GM23338 (cell line): ENCODE measurements at places on chromosomes 12 and 14. TPM values are rescaled to one million over a fixed set of nuclear protein-coding genes. Genes with fewer than 3 reads are reported as not detected.

Gene ABHD4
- 38.8 and 40.0 TPM in 2 replicates for total RNA-seq

DNA sequence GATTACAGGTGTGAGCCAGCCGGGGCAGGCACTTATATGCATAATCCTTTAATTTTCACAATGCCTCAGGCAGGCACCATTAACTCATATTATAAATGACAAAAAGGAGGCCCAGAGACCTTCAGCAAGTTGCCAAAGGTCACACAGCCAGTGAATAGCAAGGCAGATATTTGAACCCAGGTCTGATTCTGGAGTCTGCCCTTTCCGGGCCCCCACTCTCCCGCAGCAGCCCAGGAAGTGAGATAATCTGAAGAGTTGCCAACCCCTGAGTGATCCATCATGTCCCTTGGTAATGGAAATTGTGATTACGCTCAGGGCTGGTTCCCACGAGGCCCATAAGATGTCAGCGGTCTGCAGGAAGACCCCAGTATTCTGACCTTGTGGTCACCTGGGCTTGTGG lies 95.3 kb upstream of the MED13L start:
- no peak overlapping the region for H3K27ac ChIP-seq
- no peak for DNase-seq
- no peaks in the 10 kb centered on the region for H3K36me3 ChIP-seq
- peaks cover 7% of the 10 kb centered on the region; the same call in 1 of the 2 replicates for H3K4me1 ChIP-seq
- no peaks in the 10 kb centered on the region for H3K27me3 ChIP-seq

DNA sequence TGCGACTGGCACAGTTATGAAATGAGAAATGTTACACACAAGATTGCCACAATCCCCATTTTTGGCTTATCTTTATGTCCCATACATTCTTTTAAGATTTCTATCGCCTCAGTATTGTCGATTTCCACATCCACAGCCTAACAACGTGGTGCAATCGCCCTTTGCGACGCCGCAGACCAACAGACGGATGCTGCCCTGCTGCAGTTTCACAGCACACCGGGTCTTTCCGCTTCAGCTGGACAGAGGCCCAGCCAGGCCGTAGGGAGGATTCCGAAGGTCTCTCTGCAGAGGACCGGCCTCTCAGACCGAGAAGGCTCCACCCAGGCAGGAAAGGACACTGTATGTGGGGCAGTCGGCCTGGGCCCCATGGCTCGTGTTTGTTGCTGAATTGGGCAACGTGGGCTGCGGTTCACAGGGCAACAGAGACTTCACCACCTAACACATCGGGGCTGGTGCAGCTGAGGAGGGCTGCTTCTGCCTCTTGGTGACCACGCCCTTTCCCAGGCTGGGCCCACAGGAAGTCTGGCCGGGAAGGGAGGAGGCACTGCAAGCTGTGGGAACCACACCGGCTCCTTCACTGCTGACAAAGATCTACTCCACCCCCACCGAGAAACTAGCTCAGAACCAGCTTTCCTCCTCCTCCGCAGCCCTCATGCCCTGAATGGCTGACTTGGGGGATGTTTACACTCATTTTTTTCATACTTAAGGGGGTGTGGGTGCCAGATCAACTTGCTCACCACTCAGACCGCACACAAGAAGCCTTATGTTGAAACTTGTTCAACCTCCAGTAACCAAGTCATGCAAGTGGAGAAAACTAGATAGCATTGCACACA lies 32.9 kb upstream of the MDM1 start:
- H3K4me1 ChIP-seq = peaks cover 16% of the 10 kb centered on the region
- peak overlapping the region; percentile 55 for H3K27ac ChIP-seq
- no peaks in the 10 kb centered on the region for H3K36me3 ChIP-seq
- H3K27me3 ChIP-seq = no peaks in the 10 kb centered on the region
- peak; percentile 91 for DNase-seq

GRCh38 chr14:64807551-64807950 lies 72.2 kb downstream of the SPTB start:
- no peaks in the 10 kb centered on the region; the same call in 1 of the 2 replicates for H3K4me1 ChIP-seq
- H3K27me3 ChIP-seq = no peaks in the 10 kb centered on the region
- no peaks in the 10 kb centered on the region for H3K36me3 ChIP-seq
- no peak overlapping the region for H3K4me3 ChIP-seq
- no peak overlapping the region for H3K27ac ChIP-seq

Gene PAH
- total RNA-seq = 1.6 and 4.8 TPM in 2 replicates

- peak overlapping the region; percentile 71; the same call in 1 of the 2 replicates for H3K27ac ChIP-seq
- no peaks in the 10 kb centered on the region for H3K27me3 ChIP-seq
- DNase-seq = no peak
- H3K36me3 ChIP-seq = no peaks in the 10 kb centered on the region
- peaks cover 13% of the 10 kb centered on the region; the same call in 1 of the 2 replicates for H3K4me1 ChIP-seq
These were observed 99.2 kb downstream of the DIP2B start for GRCh38 chr12:50603817-50604639.

Gene RIC8B
- total RNA-seq = 24.0 and 25.5 TPM in 2 replicates

DNA sequence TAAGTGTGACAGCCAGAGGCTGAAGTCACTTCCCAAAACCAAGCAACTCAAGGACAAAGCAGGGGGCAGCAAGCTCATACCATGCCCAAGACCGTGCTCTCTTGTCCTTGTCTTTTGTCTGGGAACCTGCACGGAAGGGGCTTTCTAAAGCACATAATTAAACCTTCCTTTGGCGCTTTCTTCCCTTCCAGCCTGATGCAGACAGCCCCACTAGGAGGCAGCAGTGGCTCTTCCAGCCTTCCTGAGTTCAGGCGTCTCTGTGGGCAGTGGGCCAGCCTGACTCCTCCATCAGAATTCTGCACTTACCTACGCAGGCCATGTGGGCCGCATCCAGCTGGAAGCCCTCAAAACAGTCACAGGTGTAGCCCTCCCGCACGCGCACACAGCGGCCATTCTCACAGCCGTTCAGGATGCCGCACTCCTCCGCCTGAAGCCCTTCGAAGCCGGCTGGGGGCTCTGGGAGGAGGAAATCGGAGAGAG lies 7.6 kb downstream of the ISCA2 start:
- peak; percentile 93 for DNase-seq
- H3K36me3 ChIP-seq = no peaks in the 10 kb centered on the region
- H3K27me3 ChIP-seq = no peaks in the 10 kb centered on the region
- peak overlapping the region; percentile 85 for H3K27ac ChIP-seq

GRCh38 chr14:53793790-53794505 lies 162.7 kb downstream of the BMP4 start:
- H3K4me1 ChIP-seq = 0 out of 2 replicates have a peak, but pooled peaks cover 5% of the 10 kb centered on the region
- H3K36me3 ChIP-seq = no peaks in the 10 kb centered on the region
- H3K27me3 ChIP-seq = no peaks in the 10 kb centered on the region
- no peak for DNase-seq

DNA sequence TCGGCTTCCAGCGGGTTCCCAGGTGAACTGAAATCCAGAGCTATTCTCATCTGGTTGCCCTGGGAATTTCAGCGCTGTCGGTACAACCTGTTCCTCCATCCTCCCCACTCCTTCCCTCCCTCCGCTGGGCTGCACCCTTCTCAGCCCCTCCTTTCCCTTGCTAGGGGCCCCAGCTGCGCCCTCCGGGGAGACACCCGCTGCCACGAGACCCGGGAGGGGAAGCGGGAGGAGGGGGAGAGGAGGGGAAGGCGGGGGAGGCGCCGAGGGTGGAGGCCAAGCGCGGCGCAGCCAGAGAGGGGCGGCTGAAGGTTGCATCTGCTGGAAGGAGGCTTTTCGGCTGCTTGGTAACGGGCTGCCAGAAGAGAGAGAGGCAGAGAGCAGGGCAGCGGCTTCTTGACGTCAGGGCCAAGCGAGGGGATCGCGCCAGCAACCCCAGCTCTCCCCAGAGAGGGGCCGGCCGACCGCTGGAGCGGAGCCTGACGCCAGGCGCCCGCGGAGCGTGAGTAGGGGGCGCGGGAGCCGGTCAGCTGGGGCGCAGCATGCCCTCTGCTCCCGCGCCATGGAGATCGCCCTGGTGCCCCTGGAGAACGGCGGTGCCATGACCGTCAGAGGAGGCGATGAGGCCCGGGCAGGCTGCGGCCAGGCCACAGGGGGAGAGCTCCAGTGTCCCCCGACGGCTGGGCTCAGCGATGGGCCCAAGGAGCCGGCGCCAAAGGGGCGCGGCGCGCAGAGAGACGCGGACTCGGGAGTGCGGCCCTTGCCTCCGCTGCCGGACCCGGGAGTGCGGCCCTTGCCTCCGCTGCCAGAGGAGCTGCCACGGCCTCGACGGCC lies at the start of gene KCNA5:
TSS of gene KCNA5 (plus strand) at position 291 of the 831 bp plus-strand sequence. CDS start at position 560, 269 bp downstream.
- DNase-seq = peak; percentile 74
- peaks cover 73% of the 10 kb centered on the region for H3K27me3 ChIP-seq
- no peak within 1 kb of the TSS for H3K27ac ChIP-seq
- peaks cover 6% of the 10 kb centered on the region for H3K4me1 ChIP-seq
- H3K36me3 ChIP-seq = no peaks in the 10 kb centered on the region

DNA sequence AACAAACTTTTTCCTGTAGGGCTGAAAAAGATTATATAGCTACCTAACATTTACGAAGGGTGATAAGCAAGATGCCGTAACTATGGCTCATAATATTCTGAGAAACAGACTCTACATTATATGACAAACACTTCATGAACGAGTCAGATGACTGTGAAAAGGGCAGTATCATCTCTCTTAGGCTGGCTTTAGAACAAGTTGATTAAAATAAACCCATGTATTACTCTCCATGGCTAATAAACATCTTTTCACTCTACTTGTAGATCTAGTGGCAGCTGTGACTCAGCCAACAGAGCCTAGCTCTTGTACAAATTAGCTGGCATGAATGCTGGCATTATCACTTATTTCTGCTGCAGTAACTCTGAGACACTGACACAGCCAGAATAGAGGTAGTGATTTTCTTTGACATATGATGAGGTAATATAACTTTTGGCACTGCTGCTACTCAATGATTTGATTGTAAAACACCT lies 47.1 kb downstream of the SLC2A13 start:
- H3K27me3 ChIP-seq = no peaks in the 10 kb centered on the region
- H3K4me1 ChIP-seq = no peaks in the 10 kb centered on the region
- H3K36me3 ChIP-seq = no peaks in the 10 kb centered on the region
- no peak overlapping the region for H3K4me3 ChIP-seq
- no peak for DNase-seq
- no peak overlapping the region for H3K27ac ChIP-seq

- no peak for DNase-seq
- peaks cover 14% of the 10 kb centered on the region for H3K4me1 ChIP-seq
- H3K27me3 ChIP-seq = no peaks in the 10 kb centered on the region
- no peak overlapping the region for H3K4me3 ChIP-seq
These were observed 474.3 kb downstream of the ATP23 start for GRCh38 chr12:58415716-58416115.

Gene ARG2
- 67.2 and 69.4 TPM in 2 replicates for total RNA-seq

GRCh38 chr12:89346741-89347324 lies 5.5 kb downstream of the DUSP6 start:
- peaks cover 20% of the 10 kb centered on the region for H3K36me3 ChIP-seq
- H3K4me3 ChIP-seq = peak overlapping the region; percentile 59
- H3K27me3 ChIP-seq = peaks cover 22% of the 10 kb centered on the region
- peak overlapping the region; percentile 43 for H3K27ac ChIP-seq
- peaks cover 67% of the 10 kb centered on the region for H3K4me1 ChIP-seq
- peak; percentile 68 for DNase-seq

DNA sequence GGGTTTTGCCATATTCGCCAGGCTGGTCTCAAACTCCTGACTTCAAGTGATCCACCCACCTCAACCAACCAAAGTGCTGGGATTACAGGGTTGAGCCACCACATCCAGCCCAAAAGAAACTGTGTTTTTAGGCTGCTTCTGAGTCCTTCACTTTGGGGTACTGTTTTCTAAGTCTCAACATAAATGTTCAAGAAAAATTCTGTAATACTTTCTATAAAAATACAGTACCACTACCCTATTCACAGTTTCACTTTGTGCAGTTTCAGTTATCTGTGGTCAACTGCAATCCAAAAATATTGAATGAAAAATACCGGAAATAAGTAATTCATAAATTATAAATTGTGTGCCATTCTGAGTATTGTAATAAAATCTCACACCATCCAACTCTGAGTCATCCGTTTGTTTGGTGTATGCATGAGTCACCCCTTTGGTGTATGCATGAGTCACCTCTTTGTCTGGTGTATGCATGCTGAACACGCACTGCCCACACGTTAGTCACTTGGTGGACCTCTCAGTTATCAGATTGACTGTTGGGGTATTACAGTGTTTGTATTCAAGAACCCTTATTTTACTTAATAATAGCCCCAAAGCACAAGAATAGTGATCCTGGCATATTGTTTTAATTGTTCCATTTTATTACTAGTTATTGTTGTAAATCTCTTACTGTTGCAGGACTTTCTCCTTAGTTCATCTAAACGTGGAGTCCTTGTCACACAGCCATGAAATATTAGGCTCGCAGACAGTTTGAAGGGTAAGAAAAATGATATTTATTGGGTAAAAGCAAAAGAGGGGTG lies 190.2 kb downstream of the FSCB start:
- no peak overlapping the region for H3K27ac ChIP-seq
- no peak overlapping the region for H3K4me3 ChIP-seq
- no peaks in the 10 kb centered on the region for H3K27me3 ChIP-seq
- no peak for DNase-seq

DNA sequence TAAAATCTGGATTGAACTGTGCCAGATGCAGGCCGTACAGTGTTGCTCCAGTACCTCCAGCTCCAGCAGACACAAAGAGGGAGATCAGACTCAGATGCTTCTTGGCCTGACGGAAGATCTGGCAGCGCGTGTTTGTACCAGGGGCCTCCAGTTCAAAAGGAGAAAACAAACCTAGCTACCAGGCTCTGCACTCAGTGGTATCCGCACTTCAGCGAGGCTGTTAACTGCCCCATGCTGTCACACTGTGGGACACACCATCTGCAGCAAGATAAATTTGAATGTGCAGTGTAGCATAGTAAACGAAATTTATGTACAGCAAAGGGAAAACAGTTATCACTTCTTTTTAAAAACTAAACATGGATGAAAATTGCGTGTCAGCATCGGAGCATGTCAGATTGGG lies 5.1 kb downstream of the DYNC1H1 start:
- peaks cover 12% of the 10 kb centered on the region for H3K4me1 ChIP-seq
- no peak for DNase-seq
- H3K27me3 ChIP-seq = no peaks in the 10 kb centered on the region
- no peak overlapping the region for H3K4me3 ChIP-seq
- H3K27ac ChIP-seq = no peak overlapping the region

Gene ZC2HC1C
- total RNA-seq = 0.90 and 3.7 TPM in 2 replicates

DNA sequence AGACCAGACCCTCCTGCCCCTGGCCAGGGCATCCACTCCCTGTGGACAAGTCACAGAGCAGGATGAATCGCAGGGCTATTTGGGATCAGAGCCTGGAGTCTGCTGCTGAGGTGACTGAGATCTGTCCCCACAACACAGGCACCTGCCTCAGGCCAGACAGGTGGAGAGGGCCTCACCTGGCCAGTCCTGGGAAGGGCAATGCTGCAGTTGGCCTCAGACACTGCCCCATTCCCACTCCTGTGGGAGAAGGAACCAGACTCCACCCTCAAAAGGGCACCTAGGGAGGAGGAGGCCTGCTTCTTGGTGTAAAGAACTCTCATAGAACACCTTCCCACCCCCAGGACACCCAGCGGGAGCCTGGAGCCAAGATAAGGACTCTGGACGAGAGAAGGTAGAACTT lies 48.3 kb upstream of the PLEKHG6 start:
- H3K4me1 ChIP-seq = peaks cover 10% of the 10 kb centered on the region
- H3K4me3 ChIP-seq = no peak overlapping the region
- H3K36me3 ChIP-seq = no peaks in the 10 kb centered on the region
- DNase-seq = no peak

DNA sequence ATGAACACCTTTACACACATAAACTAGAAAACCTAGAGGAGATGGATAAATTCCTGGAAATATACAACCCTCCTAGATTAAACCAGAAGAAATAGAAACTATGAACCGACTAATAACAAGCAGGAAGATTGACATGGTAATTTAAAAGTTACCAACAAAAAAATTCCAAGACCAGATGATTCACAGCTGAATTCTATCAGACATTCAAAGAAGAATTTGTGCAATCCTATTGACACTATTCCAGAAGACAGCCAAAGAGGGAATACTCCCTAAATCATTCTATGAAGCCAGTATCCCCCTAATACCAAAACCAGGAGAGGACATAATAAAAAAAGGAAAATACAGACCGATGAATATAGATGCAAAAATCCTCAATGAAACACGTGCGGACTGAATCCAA lies 102.6 kb upstream of the KRR1 start:
- DNase-seq = no peak
- no peak overlapping the region for H3K4me3 ChIP-seq
- no peaks in the 10 kb centered on the region for H3K36me3 ChIP-seq
- no peaks in the 10 kb centered on the region for H3K27me3 ChIP-seq
- no peaks in the 10 kb centered on the region for H3K4me1 ChIP-seq
